Cardiac septum (tissue), 1 donor: ENCODE measurements at places on chromosomes 5 and 9.

GRCh38 chr5:1545126-1545804 lies 21.5 kb upstream of the LPCAT1 start:
- DNase-seq, result peak; percentile 36

- DNase-seq, result no peak
Observed at GRCh38 chr5:97501286-97501964, 318.4 kb upstream of the RIOK2 start.

DNA sequence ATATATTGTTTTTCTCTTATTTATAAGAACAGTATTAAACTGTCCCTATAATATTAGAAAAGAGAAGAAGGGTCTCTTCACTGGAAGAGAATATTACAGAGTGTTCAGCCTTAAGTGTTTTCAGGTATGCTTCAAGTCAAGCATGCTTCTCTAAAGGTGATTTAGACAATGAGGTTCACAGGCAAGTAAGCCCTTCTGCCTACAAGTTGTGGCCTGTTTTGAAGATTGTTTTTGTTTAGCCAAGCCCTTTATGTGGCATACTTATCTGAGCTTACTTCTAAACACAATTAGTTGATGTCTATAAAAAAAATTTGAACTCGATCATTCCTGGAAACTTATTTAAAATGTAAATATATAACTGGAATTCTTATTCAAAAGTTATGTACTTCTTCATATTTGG lies 343.8 kb upstream of the CDH18 start:
- no peak for DNase-seq

- DNase-seq, result no peak
Observed at GRCh38 chr9:119282476-119283077, 86.7 kb downstream of the BRINP1 start.

DNA sequence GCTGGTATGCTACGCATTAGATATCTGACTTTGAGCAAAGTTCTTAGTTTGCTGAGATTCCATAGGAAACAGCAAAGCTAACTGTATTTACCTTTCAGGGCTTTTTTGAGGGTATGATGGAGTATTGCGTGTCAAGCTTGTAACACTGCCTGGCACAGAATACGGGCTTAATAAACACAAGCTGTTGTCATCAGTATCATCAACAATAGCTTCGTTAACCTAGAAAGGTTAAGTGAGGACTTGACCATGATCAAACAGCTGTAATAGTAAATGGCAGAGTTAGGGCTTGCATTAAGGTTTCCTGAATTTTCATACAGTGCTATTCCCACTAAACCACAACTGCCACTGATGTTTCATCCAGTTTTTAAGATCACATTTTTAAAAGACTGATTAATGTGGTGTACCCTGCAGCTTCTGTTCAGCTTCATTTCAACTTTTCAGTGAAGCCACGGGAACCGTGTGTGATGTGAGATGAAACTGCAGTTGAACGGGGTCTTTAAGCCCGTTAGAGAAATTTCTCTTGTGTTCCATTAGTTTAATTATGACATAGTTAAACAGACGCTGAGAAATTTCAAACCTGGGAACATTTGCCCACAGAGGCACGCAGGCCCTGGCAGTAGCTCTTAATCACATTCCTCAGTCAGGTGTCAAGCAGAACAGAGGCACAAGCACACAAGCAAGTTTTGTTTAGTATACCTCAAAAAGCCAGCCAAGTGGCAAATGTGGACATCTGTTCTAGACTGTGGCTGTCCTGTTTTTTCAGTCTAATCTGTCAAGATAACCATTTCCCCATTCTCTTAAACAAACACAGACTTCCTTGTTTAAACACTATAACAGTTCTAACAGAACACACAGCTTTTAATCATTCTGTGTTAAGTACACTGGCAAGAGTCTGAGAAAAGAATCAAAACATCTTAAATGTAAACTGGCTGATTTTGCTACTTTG lies 147.1 kb downstream of the ZNF608 start:
- DNase-seq, result no peak

GRCh38 chr9:99354104-99354503 lies 132.0 kb downstream of the SEC61B start:
- no peak for DNase-seq
